Vagina (tissue), 2 donors: ENCODE measurements at places on chromosomes 11 and 22.

DNA sequence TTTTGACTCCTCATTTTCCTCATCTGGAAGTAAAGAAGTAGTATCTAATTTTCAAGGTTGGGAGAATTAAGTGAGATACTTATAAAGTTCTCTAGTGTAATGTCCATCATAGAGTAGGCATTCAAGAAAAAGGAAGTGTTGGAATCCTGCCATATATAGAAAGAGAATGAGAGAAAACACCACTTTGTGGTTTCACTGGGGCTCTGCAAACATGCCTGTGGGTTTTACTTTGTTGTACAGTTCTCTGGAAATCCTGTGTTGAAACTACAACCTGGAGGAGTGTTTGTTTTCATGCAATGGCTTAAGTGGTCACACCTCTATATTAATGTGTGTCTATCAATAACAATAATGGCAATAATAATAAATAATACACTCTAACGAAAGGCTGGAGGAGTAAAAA lies 741.7 kb downstream of the NELL1 start:
- no peak for DNase-seq

GRCh38 chr11:130157101-130157500 lies 2.5 kb upstream of the ST14 start:
- DNase-seq = no peak

DNA sequence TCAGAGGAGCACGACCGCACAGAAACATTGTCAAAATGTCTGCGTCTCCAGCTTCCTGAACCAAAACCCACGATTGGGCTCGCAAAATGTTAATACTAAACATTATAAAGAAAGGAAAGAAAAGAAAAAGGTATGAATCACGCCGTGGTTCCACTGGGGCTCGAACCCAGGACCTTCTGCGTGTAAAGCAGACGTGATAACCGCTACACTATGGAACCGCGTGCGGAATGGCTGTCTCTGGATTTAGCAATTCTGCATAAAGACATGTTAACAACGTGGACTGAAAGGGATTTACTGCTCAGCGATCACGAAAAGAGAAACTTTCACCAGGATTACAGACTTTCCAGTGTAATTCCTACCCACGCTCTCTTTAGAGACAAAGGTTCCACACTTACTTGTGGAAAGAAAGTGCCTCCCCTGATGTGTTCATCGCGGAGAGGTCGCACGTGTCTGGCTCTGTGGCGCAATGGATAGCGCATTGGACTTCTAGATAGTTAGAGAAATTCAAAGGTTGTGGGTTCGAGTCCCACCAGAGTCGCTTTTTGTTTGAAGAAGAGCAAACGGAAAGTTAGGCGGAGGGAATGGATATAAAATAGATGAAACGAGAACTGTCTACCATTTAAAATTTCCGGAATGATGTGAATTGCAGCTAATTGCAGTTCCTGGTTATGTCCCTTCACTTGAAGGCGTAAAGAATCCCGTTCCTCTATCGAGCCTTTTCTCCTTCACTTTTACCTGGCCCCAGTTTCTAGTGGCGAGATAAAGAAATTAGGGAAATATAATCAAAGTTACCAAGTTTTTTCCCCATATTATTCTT lies 39.7 kb downstream of the OR4D9 start:
- DNase-seq = no peak

- DNase-seq = no peak
Measured at GRCh38 chr11:106491751-106492150, 414.3 kb downstream of the AASDHPPT start.

DNA sequence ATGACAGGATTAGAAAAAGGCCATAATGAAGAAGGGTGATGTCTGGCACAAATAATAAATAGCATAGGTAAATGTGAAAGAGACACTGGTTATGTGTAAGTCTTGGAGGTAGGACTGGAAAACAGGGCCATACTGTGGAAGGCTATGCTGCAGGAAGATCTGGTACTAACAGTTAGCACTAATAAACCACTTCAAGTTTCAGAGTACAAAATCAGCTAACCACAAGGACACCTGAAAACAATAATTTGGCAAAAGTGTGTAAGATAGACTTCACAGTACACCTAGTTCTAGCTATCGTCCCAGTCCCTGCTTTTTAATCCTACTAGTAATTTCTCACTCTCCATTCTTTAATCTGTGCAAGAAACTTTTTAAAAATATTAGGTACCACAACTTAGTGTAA lies 44.3 kb downstream of the CWF19L2 start:
- no peak for DNase-seq

- DNase-seq = no peak
Measured at GRCh38 chr11:10654811-10655150, 38.8 kb downstream of the IRAG1 start.

GRCh38 chr11:1521382-1522080 lies 35.0 kb upstream of the MOB2 start:
- DNase-seq = no peak

DNA sequence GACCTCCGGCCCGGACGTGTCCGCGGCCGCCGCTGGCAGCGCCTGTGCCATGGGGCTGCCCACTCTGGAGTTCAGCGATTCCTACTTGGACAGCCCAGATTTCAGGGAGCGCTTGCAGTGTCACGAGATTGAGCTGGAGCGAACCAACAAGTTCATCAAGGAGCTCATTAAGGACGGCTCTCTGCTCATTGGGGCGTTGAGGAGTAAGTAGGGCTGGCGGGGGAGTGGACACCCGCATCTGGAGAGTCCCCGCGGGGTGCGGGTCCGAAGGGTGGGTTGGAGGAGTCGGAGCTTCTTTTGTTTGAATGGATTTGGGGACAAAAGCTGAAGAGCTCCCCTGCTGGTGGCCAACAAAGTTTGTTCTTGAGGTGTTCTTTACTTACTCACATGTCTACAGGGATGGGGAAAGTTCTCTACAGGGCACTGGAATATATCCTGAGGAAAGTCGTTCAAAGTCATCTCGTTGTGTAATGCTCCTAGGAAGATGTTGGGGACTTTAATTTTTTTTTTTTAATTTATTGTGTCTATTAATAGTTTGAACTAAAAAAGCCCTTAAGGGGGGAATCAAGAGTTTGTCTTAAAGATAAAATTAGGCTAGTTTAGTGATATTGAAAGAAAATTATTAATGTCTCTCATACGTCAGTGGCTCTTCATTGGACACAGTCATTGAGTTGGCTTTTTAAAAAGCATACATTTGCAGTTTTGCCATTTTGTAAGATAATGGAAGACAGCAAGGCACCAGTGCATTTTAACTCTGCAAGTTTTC lies 725 bp downstream of the ARHGAP42 start:
- DNase-seq = peak; percentile 86

DNA sequence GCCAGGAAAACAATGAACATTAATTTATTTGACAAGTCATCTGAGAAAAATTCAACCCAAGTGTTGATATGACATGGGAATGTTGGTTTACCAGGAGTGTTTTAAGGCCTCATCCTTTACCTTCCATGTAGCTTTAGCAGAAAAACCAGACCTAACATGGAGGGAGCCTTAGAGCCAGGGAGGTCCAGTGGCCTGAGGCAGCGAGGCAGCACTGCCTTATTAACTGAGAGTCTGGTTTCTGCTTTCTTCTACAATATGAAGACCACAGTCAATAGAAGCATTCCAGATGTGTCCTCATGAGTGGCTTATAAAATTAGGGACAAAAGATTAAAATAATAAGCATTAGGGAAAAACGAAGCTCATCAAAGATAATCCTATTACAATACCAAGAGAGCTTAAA lies 61.5 kb downstream of the DKK3 start:
- DNase-seq = no peak

- DNase-seq = no peak
Measured at GRCh38 chr11:77278595-77279506, 22.6 kb downstream of the GDPD4 start.

DNA sequence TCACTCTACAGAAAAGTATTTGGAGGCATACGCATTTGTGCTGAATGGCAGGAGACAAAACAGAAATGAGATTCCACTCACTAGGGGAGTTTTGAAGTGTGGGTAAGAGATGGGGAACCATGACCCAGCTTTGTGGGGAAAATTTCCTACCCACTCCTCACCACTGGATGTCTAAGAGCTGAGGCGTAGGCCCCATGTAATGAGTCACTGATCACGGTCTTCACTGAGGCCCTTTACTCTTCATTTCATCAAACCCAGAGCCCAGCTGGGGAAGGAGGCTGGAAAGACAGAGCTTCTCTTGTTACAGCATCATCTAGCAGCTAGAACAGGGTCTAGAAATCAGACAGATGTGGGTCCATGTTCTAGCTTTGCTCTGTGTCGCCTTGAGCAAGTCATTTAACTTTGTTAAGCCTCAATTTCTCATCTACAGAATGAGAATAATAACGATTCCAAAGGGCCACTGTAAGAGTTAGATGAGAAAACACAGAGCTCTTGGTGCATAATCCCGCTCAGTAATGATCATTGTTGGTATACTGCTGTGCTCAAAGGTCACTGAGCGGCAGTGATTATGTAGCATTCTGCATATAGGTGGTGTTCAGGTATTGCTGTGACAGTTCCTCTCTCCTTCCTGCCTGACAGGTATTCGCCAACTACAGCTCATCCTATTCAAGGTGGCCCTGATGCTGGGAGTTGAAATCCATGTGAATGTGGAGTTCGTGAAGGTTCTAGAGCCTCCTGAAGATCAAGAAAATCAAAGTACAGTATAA lies 97.2 kb downstream of the MICAL2 start:
- DNase-seq = no peak
